ENCODE measurements at places on chromosomes 16 and 17. TPM values are rescaled to one million over a fixed set of nuclear protein-coding genes. Genes with fewer than 3 reads are reported as not detected.

GRCh38 chr17:78117027-78117981 lies 11.3 kb downstream of the TMC6 start:
- no peak for DNase-seq

DNA sequence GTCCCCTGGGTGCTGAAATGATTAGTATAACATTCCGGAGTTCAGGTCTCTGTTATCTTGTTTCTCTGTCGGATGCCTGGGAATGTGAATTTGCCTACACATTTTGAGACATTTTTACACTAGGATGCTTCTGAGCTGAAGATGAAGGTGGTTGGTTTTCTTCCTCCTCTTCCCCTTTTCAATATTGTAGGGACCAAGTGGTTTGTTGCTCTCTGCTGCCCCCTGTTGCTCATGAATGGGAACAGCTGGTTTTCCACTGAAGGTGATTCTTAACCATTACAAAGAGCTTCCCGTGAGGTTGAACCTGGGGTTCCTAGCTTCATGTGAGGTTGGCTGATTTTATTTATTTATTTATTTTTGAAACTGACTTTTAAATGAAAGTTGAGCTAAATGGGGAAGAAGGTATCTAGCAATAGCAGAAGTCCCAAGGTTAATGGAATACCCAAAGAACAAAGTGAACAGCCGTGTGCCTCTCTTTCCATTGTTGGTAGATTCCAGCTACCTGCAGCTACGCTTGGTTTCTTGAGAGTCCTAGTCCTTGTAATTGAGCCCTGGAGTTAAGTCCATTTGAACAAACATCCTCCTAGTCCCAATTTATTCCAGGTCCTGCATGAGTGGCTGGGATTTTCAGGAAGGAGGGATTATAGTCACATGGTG lies 983.9 kb upstream of the EEF2KMT start:
- peak; percentile 19 for DNase-seq

GRCh38 chr17:29283496-29283895 lies 10.5 kb downstream of the NUFIP2 start:
- DNase-seq = no peak

DNA sequence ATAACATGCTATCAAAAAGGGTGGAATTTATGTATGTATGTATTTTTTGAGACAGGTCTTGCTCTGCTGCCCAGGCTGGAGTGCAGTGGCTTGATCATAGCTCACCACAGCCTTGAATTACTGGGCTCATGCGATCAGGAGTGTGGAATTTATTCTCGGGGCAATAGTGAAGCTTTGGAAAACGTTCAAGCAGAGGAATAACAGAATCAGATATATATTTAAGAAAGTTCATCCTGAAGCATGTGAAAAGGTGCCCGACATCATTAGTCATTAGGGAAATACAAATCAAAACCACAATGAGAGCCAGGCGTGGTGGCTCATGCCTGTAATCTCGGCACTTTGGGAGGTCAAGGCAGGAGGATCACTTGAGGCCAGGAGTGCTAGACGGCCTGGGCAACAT lies 7.7 kb upstream of the ITGAE start:
- DNase-seq = no peak

DNA sequence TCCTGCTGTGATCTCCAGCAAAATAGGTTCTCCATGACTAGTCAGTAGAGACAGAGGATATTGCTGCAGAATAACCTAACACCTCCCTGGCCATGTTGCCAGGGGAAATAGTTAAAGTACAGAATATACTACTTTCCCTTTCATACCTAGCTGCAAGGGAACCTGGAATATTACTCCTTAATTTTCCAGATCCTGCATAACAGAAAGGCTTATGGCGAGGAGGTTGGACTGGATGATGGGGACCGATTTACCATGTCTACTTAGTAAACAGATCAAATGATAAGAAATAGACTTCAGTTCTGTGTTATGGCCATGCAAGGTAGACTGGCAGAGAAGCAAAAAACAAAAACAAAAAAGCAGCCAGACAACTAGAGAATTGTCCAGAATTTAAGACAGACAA lies 117.4 kb downstream of the MSI2 start:
- DNase-seq = no peak

Gene NKD1
- 11.2 TPM for polyA plus RNA-seq

Gene ALOX12
- 2.1 TPM for polyA plus RNA-seq

Gene KLHL36
- 24.0 TPM for polyA plus RNA-seq

Gene TSPOAP1
- 41.1 TPM for polyA plus RNA-seq

Gene KRT20
- polyA plus RNA-seq = not detected

Data from right renal cortex interstitium (tissue), 3 donors.